Stimulated activated CD8-positive, alpha-beta memory T cell treated with anti-CD3 and anti-CD28 coated beads, Interleukin-7, amount 100 ng/mL, for 1 hour (primary cell): ENCODE measurements at places on chromosomes 5 and 9.

DNA sequence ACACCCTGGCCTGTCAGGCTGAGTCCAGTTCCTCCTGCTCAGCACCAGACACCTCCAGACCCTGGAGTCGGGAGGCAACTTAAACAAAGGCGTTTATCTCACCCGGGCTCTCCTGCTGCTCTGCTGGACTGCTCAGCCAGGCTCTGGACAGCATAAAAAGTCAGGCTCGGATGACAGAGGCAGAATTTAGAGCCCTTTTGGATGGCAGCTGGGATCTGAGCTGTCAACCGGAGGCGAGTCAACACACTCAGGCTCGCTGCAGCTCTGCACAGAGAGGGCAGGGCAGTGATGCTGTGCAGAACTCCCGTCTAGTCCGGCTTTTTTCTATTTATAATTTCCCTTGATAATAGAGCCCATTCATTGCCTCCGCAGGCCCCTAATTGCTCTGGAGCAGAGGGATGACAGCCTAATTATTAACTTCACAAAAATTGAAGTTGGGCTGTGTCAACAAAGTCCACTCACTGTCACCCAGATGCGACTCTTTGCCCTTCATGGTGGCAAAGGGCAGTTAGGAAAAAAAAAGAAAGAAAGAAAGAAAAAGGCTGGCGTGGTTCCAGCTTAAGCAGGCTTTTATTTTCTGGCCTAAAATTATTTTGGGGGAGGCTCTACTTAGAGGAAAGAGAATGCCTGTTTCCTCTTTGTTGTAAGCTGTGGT is 37.6 kb downstream of the STC2 start:
- no peak for DNase-seq

DNA sequence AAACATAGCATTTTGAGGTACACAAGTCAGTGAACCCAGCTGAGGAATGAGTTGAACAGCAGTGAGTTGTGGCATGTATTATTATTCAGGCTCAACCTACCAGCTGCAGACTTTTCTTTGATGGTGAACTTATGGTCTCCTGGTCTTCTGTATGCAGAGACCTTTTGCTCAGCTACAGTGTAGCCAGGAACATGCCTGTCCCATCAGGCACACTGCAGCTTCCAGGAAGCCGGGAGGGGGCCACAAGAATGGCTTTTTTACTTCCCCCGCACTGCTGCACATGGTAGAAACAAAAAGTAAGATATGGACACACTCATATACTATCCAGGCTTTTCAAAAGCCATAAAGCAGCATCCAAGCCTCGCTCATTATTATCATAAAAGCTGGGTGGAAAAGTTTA is 65.3 kb upstream of the PLPP1 start:
- no peak for DNase-seq

DNA sequence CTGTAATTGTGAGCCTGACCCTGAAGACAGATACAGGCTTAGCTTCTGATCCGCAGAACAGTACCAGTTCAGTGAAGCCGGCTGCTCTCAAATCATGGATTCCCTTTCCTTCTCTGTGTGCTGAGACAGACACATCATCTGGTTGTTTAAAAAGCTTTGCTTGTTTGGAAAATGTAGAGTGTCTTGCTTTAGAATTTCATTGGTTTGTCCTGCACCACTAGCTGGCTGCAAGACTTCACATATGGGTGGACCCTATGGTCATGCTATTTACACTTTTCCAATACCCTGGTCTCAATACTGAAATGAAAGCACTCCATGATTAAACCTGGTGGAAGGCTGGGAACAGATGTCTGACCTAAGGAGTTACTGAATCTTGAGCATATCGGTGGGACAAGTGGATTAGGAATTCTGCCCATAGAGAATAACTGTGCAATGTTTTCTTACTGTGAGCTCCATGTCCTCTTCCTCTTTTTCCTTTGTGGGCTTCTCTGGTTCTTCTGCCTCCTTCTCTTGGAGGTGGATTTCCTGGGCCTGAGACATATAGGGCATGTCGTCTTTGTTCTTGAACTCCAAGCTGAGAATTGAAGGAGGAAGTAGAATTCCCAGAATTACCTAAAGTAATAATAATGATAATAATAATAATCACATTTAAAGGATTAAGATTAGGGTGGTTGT is 201.1 kb upstream of the KLF9 start:
- DNase-seq = no peak

DNA sequence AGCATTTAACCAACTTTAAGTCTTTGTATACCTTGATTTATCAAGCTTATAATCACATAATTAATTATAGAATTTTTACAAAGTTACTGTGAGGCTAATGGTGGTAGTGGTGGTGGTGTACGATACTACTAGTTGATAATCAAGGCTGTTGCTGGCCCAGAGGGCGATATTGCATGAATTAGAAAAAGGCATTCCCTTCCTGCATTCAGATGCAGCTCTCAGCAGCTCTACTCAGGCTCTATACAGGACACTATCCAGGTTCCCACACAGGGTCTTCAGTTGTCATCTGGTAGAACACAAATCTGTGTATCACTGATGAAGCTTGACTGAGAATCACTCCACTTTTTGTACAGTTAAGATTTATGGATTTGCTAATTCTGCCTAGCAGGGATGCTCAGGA is 562.8 kb upstream of the C9orf72 start:
- DNase-seq = no peak

DNA sequence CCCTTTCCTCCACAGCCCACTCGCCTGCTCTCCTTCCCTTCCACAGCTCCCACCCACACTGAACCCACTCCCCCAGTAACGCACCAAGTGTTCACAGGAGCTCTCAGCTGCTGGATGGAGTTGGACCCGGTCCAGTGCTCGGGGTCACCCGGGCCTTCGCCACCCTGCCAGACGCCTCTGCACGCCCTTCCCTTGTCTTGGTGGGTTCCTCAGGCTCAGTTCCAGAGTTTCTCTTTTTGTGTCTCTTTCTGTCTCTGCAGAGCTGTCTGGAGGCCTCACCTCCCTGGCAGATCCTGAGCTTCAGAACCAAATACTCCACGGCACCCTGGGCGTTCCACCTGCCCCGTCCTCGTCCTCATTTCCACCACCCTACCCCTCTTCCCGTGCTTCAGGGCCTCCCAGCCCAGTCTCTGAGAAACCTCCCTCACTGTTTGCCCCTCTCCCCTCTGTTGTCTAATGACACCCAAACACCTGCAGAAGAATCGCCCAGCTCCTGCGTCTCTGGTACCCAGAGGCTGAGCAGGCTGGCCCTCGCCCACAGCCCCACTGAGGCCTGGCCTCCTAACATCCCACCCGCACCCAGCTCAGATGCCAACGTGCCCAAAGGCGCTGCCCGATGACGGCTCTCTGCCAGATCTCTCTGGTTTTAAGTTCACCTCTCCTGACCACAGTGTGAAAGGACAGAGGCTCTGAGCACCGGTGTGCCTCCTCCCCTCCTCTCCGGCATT is 74.3 kb downstream of the COL23A1 start:
- DNase-seq = no peak

GRCh38 chr5:171601266-171601881 is 181.9 kb downstream of the FGF18 start:
- no peak for DNase-seq

DNA sequence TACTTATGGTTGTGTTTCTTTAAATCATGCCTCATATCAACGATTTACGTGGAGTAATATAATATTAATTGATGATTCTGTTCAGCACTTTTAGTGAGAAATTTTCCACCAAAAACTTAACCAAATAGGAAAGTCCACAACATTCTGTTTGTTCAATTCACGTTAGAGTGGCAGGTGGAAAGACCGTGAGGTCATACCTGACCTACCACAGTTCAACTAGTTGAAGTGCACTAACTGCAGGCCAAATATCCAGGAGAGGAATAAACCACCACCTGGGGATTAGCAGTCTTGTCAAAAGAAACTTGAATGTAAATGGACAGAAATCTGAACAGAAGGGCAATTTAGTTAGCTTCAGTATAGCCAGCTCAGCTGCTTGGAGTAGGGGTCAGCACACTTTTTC is 577.7 kb downstream of the KIF4B start:
- DNase-seq = no peak

DNA sequence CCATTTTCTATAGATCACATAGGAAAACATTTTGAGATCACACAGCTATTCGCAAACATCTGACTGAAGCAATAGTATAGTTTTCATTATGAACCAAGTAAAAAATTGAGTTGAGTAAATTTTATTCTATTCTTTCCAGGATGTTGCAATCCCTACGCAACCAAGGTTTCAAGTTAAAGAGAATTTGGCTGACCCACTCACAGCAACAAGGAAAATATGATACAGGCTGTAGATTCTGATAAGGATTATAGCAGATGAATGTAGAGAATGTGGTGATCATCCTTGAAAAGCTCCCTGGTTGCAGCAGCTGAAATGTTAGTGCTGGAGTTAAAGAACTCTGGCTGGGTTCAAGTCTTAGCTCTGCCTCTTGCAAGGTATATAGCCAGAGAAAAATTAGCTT is 4.7 kb downstream of the ABCA1 start:
- DNase-seq = no peak

GRCh38 chr5:76691467-76692273 is 24.3 kb upstream of the F2R start:
- no peak for DNase-seq

- DNase-seq = no peak
Observed at GRCh38 chr5:21058289-21058688, 1070.3 kb upstream of the CDH18 start.

GRCh38 chr9:72650206-72650605 is 128.8 kb downstream of the TMC1 start:
- DNase-seq = no peak

DNA sequence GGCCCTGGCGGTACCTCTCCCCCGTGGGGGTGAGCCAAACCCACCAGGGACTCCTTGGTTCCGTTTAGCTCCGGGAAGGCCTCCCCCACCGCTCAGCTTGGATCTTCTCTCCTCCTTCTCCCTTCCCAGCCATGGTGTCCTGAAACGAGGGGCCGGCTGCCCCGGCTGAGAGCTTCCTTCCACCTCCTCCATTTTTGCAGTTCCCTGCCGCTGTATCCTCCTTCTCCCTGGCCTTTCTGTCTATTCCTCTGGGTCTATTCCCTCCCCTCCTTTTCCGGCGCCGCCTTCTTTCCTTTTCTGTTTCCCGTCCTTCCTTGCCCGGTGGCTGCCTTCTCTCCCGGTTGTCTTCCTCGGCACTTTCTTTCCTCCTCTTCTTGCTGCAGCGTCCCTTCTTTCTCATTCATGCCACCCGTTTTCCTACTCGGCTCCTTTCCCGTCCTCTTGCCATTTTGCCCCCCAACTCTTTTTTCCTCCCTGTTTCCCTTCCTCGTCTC is 110.4 kb downstream of the LIFR start:
- DNase-seq = no peak
